ENCODE measurements at places on chromosomes 4 and X. TPM values are rescaled to one million over a fixed set of nuclear protein-coding genes. Genes with fewer than 3 reads are reported as not detected.

MAGEA9 gene
- not detected for polyA plus RNA-seq

ARHGEF6 gene
- 8.7 TPM for polyA plus RNA-seq

FAAH2 gene
- polyA plus RNA-seq: 10.6 TPM

GPR173 gene
- polyA plus RNA-seq: 7.8 TPM

ACE2 gene
- polyA plus RNA-seq: 428 TPM

TXK gene
- 4.9 TPM for polyA plus RNA-seq

F8 gene
- 2.9 TPM for polyA plus RNA-seq

ARMCX2 gene
- 39.7 TPM for polyA plus RNA-seq

HMGB2 gene
- 172 TPM for polyA plus RNA-seq

F9 gene
- polyA plus RNA-seq: not detected

G3BP2 gene
- polyA plus RNA-seq: 136 TPM

CDS1 gene
- polyA plus RNA-seq: 59.6 TPM

TMEM47 gene
- polyA plus RNA-seq: 8.9 TPM

ASB9 gene
- polyA plus RNA-seq: 3.8 TPM

CRLF2 gene
- not detected for polyA plus RNA-seq

AMTN gene
- not detected for polyA plus RNA-seq

RPL36A gene
- polyA plus RNA-seq: 2,501 TPM

BEX3 gene
- polyA plus RNA-seq: 191 TPM

RTL9 gene
- polyA plus RNA-seq: 0.31 TPM

SUV39H1 gene
- polyA plus RNA-seq: 4.7 TPM

DCAF8L2 gene
- polyA plus RNA-seq: 0.03 TPM

MAGEA11 gene
- not detected for polyA plus RNA-seq

DCHS2 gene
- polyA plus RNA-seq: 1.2 TPM

KIAA1210 gene
- 0.03 TPM for polyA plus RNA-seq

GAGE12E gene
- not detected for polyA plus RNA-seq

ARHGEF38 gene
- polyA plus RNA-seq: 10.7 TPM

SPANXN2 gene
- polyA plus RNA-seq: 1.6 TPM

DHRSX gene
- 17.9 TPM for polyA plus RNA-seq

TMEM31 gene
- 0.43 TPM for polyA plus RNA-seq

CTAG1A gene
- not detected for polyA plus RNA-seq

HSD17B13 gene
- 0.49 TPM for polyA plus RNA-seq
